ENCODE measurements at places on chromosomes 4 and X. TPM values are rescaled to one million over a fixed set of nuclear protein-coding genes. Genes with fewer than 3 reads are reported as not detected.

Gene CD38
- 14.4 TPM for total RNA-seq

Gene ZRSR2
- total RNA-seq: 11.2 TPM

Gene L1CAM
- 19.5 TPM for total RNA-seq

Gene TMEM47
- total RNA-seq: 1.5 TPM
